Right hindlimb (tissue), 1 donor: ENCODE measurements at places on chromosomes 1 and 21.
A peak's percentile ranks its signal among the peaks of the same experiment; 100 is the strongest.

DNA sequence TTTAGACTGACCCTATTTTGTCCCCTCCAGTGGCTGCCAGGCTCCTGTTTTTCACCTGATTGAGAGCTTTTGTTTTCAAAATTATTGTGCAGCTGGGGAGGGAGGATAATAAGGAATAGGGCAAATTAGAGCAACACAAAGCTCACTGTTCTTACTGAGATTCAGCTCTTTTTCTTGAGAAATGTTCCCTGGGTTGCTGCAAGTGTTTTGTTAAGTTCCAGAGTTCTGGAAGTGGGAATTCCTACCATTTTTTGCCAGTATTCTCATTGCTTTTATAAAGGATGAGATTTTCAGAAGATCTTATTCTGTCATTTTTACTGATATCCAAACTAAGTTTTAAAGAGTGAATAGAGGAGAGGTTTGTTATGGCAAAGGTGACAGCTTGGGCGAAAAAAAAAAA lies 417.7 kb downstream of the SIPA1L2 start:
- no peak for DNase-seq

DNA sequence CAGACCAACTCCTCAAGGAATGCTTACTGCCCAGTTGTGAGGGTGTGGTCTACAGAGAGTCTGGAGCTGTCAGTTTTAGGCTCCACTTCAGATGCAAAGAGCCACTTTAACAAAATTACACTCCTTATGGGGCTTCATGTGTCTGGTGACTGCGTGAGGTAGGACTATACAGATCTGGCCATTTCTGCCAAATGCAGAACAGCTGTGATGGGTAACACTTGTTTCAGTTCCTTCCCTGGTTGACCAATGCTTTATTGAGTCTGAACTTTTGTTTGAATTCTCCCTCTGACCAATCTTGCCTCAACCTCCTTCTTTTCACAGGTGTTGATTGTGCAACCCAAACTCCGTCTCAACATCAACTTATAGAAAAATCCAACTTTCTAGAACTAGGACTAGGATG lies 181.2 kb downstream of the OMA1 start:
- DNase-seq: no peak

DNA sequence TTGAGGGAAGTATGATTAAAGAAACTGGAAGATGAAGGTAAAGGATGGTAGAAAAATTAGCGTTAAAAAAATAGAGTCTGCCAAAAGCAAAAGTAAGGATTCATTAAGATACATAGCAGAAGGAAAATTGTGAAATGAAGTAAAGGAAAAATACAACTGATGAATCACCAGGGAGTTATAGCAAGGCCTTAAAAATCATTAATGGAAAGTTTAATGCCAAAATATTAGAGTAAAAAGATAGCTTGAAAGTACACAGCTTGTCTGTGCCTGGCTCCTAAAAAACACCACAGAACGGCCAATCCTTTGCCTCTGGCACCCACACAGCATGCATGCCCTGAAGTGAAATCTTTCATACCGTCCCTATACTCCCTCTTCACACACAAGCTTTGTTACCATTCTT lies 66.9 kb upstream of the APOBEC4 start:
- DNase-seq: peak; percentile 50

- DNase-seq: no peak
Observed at GRCh38 chr1:21864730-21865129, 52.7 kb downstream of the LDLRAD2 start.

DNA sequence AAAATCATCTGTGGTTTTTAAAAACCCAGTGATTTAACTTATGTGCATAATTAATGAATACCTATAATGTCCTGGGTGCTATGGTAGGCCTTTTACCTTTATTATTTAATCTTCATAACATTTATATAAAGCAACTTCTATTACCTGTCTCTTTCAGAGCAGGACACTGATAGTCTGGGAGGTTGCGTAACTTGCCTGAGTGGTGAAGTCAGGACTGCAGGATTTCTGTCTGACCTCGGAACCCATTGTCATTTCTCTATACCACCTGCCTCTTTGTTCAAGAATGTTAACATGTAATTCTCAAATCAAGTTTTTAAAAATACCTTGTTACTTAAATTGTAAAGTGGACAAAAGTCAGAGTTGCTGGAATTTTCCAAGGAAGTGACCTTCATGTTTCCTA lies 41.0 kb upstream of the BACH1 start:
- no peak for DNase-seq

GRCh38 chr1:212873518-212873917 lies 15.4 kb downstream of the FLVCR1 start:
- DNase-seq: no peak

DNA sequence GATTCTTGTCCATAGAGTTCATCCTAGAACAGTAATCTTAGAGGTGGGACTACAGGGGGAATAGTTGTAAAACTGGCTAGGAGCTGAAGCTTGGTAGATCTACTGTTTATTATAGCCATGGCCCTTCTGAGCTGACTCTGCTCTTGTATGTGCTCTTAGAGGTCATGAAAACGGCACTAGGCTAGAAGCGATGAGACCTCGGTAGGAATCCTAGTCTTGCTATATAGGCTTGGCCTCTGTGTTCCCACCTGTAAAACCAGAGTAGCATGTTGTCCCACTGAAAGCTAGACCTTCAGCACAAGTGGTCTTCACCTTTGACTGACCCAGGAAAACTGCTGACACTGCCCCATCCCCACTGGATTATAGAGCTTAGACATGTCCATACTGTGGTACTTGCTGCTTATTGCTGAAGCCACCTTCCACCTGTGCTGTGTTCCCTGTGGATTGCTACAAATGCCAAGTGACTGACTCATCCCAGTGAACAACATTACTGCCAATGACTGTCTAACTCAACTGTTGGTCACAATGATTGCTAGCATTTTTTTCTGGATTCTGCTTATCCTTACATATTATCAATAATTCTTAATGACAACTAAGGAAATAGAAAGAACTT lies 23.0 kb upstream of the PIGC start:
- DNase-seq: no peak

DNA sequence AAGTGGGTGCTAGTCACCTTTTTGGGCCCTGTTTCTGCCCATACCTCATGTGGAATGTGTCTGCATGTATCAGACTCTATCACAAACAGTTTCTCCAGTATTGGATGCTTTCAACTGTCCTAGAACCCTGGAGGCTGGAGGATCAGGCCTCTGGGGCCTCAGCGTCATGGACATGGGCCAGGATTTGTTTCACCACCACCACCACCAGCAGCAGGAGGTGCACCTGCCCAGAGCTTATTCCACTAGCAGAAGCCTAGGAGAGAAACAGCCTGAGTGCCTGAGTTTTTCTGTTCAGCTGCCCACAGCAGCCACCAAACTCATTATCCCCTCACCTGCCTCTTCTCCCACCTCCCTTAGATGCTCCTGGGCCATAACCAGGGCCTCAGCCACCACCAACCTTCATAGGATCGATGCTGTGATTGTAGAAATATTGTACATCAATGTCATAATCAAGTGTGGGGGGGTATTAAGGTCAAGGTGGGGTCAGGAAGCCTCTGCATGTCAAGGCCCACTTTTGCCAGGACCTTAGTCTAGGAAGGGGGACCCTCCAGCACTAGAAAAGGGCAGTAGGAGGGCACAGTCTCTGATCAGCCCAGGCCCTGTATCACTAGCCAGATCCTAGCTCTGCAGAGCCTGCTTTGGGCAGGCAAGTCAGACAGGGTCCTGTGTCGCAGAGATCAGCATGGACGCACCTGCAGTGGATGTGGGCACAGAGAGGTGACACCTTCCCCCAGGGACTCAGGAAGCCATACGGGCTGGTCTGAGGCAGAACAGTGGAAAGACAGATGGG lies 9.3 kb downstream of the DMAP1 start:
- no peak for DNase-seq

GRCh38 chr1:78483903-78484302 lies 6.9 kb upstream of the PTGFR start:
- DNase-seq: no peak

- DNase-seq: no peak
Observed at GRCh38 chr1:188237573-188238348, 1409.0 kb downstream of the PLA2G4A start.

- peak; percentile 85 for DNase-seq
Observed at GRCh38 chr1:33256471-33257206, at the start of gene ZNF362. Gene ZNF362 (plus strand): TSS chr1:33256492. CDS start chr1:33270575, 14,083 bp downstream.

DNA sequence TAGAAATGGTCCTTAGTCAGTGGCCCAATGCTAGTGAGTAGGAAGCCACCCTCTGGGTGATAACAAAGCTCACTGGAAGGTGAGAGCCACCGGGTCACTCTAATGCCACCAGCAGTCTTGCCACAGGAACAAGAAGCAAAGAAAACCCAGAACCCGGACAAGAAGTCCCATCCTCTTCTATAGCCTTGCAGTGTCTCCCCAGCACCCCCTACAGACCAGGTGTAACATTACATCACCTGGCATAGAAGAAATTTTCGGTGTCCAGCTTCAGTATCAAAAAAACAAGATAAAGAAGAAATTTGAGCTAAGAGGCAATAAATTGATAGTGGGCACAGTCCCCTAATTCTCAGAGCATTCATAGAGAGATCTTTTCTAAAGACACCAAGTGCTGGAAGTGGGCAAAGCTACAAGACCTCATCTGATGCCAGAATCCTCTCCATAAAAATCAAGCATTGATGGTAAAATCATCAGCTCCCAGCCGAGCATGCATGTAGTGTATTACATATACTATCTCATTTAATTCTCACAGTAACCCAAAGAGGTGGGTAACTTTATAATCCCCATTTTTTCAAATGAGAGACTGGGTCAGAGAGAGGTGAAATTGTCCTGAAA lies 491.0 kb downstream of the MATN1 start:
- no peak for DNase-seq

GRCh38 chr1:19167140-19167539 lies 42.9 kb downstream of the UBR4 start:
- no peak for DNase-seq

DNA sequence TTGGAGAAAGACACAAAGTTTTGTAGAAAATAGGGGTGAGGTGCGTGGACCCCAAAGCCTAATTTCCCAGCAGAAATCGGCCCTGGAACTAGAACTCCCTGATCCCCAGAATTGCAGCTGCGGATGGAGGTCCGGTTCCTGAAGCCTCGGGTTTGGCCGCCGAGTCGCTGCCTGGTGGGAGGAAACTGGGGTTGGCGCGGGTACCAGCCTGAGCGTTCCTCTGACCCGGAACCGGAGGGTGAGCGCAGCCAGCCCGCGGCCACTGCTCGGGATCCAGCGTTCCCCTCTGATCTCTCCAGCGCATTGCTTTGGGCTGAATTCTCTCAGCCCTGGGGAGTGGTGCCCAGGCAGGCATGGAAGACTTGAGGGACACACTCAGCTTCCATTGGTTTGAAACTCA lies 1.6 kb downstream of the ST6GALNAC5 start:
- peak; percentile 24 for DNase-seq

DNA sequence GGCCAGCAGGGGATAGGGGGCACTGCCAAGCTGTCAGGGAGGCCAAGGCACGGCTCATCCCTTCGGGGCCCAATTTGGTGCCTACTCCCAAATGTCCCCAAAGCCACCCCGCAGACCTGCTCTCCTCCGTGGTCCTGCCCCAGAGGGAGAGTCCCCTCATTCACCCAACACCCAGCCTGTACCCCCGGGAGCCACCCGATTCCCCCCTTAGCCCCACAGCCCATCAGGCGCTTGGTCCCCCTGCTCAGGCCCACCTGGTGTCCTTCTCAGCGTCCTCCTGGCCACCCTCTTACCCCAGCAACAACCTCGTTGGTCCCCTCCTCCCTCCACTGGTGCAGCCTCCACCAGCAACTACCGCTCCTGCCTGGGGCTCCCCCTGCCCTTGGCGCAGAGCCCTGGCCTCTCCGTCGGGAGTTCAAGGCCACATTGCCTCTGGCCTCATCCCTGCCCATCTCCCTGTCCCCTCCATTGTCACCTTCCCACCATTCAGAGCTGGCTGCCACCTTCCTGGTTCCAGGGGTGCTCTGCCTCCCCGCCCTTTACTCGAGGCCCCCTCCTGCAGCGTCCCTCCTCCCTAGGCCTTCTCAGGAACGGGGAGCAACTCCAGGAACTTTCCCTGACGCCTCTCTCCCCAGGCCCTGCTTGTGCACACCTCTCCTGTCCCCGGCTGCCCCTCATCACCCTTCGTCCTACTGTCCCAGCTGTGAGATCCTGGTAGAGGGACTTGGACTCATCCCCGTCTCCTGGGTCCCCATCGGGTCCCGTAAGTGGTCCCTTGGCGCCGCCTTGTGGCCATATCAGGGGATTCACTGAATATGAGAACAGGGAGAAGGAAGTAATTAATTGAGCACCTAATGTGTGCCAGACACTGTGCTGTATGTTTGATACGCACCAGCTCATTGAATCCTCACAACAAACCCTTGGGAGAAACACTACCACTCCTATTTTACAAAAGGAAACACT lies 73.9 kb downstream of the RAP1GAP start:
- DNase-seq: peak; percentile 52

- DNase-seq: no peak
Observed at GRCh38 chr1:105204836-105205371, 1455.2 kb downstream of the AMY1C start.

DNA sequence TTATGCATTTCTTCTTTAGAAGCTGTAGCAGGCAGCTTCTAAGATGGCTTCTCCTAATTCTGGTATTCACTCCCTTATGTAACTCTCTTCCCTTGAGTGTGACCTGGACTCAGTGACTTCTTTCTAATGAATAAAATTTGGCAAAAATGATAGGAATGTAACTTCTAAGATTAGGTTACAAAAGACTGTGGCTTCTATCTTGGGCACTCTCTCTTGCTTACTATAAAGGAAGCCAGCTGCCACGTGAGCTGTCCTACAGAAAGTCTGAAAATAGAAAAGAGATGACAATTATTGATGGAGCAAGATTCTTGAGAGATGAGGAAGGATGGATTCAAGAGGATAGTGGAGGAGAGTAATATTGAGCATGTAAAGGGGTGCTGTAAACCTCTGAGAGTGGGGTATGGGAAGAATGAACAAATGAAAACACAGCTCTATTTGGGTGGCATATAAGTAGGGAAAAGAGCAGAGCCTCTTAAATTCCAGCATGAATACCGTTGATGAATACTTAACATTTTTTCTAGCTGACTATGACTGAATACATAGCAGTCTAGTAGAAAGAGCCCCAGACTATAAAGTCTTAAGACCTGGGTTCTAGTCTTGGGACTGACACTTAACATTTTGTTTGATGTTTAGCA lies 5.5 kb downstream of the TSEN15 start:
- no peak for DNase-seq

- DNase-seq: no peak
Observed at GRCh38 chr1:248111157-248111556, 16.2 kb downstream of the OR2L13 start.

DNA sequence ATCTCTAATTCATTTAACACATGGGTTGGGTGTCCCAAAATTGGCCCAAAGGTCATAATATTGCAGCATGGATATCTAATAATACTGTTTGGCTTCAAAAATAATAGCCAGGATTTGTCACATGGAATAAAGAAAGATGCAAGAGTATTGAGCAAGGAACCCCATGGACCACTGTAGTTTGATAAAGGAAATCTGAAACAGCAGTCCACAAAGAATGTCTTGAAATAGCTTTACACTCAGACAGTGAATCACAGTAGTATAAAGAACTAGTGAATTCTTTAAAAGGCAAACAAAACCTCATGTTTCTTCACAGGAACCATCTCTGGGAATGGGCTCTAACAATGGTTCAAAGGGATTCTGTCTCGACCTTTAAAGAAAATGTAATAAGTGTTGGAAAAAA lies 576.1 kb upstream of the ZRANB2 start:
- no peak for DNase-seq
